ENCODE measurements at places on chromosomes 11 and 22. TPM values are rescaled to one million over a fixed set of nuclear protein-coding genes. Genes with fewer than 3 reads are reported as not detected.

Gene KCNK4
- total RNA-seq: not detected

GRCh38 chr11:30210357-30210756 lies 20.5 kb upstream of the FSHB start:
- H3K36me3 ChIP-seq: no peaks in the 10 kb centered on the region
- no peak overlapping the region for H3K4me3 ChIP-seq
- no peak for DNase-seq
- no peak overlapping the region for H3K27ac ChIP-seq
- no peaks in the 10 kb centered on the region for H3K27me3 ChIP-seq

DNA sequence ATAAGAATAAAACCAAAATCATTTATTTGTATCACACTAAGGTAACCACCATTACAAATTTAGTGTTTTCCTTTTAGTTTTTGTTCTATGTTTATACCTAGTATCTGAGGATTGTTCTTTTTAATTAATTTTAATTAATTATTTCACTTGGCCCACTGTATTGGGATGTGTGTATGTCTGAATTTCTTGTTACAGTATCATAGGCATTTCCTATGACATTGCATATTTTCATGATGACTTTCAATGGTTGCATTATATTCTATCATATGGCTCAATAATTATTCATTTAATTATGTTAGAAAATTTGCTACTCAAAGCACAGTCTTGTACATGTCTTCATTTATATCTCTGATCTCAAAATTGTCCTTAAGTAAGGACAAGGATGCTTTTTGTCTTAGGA lies 41.0 kb downstream of the C11orf71 start:
- no peaks in the 10 kb centered on the region for H3K27me3 ChIP-seq
- DNase-seq: no peak
- H3K36me3 ChIP-seq: no peaks in the 10 kb centered on the region
- H3K4me3 ChIP-seq: no peak overlapping the region
- H3K4me1 ChIP-seq: no peaks in the 10 kb centered on the region

GRCh38 chr11:32786811-32787210 lies 7.7 kb downstream of the CCDC73 start:
- no peaks in the 10 kb centered on the region for H3K36me3 ChIP-seq
- H3K4me3 ChIP-seq: no peak overlapping the region
- H3K27ac ChIP-seq: no peak overlapping the region
- no peaks in the 10 kb centered on the region for H3K4me1 ChIP-seq
- H3K27me3 ChIP-seq: no peaks in the 10 kb centered on the region
- no peak for DNase-seq

- H3K27me3 ChIP-seq: no peaks in the 10 kb centered on the region
- H3K4me1 ChIP-seq: peaks cover 3% of the 10 kb centered on the region
- no peaks in the 10 kb centered on the region for H3K36me3 ChIP-seq
- no peak overlapping the region for H3K27ac ChIP-seq
- no peak overlapping the region for H3K4me3 ChIP-seq
These were observed 559.9 kb downstream of the MN1 start for GRCh38 chr22:27241430-27242321.

DNA sequence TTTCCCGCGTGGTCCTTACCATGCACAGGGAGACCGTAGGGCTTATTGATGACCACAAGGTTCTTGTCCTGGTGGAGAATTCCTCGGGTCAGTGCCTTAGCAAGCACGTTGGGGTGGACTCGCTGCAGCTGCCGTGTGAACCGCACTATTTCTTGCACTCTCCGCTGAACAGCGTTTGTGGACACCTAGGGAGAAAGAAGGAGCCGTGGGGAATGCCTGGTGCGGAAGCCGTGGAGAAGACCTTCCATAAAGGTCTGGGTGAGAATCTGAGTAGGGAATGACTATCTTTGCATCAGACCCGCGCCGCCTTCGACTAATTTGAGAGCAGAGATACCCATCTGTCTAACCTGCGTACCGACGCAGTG lies 597 bp downstream of the RPUSD4 start:
- H3K27ac ChIP-seq: no peak overlapping the region
- H3K4me3 ChIP-seq: peak overlapping the region; percentile 98
- H3K36me3 ChIP-seq: peaks cover 5% of the 10 kb centered on the region
- no peak for DNase-seq
- no peaks in the 10 kb centered on the region for H3K27me3 ChIP-seq
